T-cell (primary cell): ENCODE measurements at places on chromosomes 6 and 20.

DNA sequence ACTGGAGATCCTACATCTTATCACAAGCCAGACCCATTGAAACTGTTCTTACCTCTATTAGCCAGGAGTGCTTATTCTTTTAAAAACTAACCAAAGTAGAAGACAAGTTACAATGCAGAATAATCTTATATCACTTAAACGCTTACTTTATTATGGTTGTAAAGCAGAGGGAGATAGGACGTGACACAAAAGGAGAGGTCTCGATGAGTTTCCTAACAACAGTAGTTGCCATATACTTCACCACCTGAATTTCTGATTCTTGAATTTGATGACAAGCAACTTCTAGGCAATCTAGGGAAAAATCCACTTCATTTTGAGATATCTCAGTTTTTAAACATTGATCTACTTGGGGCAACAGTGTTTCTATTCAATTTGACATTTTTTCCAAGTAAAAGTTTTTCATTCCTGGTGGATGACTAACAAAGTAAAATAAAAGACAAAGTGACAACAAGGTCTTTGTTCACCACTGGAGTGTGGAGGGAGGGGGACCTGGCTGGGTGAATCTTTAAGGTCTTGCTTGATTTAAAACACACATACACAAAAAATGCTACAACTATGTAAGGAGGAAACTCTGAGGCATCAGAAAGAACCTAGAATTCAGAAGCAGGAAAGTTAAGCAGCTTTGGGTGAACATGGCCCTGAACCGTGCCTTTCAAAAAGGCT, 110.9 kb downstream of the SMLR1 start:
- H3K4me3 ChIP-seq: no peak overlapping the region
- H3K4me1 ChIP-seq: no peaks in the 10 kb centered on the region
- DNase-seq: no peak
- H3K36me3 ChIP-seq: no peaks in the 10 kb centered on the region
- H3K27me3 ChIP-seq: no peaks in the 10 kb centered on the region

DNA sequence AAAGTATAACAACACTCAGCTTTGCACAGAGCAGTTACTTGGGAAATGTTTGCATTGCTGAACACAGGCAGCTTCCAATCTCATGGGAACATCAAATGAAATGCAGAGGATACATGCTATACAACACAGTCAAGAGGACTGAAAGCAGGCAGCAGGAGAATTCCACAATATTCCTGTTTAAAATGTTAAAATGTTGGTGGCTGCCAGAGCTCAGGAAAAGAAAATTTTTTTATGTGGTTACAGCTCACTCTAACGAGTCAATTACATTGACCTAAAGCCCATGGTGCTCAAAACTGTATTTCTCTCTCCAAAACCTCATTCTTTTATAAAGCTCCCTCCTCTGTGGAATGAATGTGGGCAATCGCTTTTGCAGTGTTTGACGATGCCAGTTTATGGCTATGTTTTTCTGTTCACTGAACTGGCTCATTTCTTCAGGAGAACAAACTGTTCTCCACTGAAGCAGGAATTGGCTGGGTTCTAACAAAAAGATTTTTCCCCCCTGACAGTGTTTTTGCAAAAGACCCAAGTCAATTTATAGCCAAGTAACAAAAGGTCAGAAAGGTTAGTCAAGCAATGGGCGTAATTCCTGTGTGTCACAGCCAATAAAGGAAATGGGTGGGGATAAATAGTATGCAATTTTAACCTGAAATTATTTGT, 69.0 kb downstream of the ZHX3 start:
- H3K36me3 ChIP-seq: no peaks in the 10 kb centered on the region
- no peaks in the 10 kb centered on the region for H3K4me1 ChIP-seq
- DNase-seq: no peak
- H3K27me3 ChIP-seq: no peaks in the 10 kb centered on the region
- no peak overlapping the region for H3K27ac ChIP-seq
- no peak overlapping the region for H3K4me3 ChIP-seq

DNA sequence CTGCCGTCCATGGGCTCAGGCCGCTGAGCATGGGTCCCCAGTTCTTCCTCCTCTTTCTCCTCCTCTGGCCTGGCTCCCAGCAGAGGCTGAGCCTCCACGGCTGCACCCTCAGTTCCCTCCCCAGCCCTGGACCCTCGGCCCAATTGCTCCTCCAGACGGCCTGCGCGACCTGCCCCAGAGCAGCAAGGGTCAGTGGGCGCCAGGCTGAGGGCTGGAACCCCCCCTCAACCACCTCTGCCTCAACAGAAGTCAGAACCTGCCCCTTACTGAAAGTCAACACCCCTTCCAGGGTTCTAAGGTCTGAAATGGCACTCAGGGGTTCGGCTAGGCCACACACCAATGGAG, 15.9 kb upstream of the SPAG4 start:
- H3K4me1 ChIP-seq: peaks cover 19% of the 10 kb centered on the region
- H3K27ac ChIP-seq: no peak overlapping the region
- DNase-seq: no peak
- H3K36me3 ChIP-seq: no peaks in the 10 kb centered on the region
- no peak overlapping the region for H3K4me3 ChIP-seq
- H3K27me3 ChIP-seq: peaks cover 50% of the 10 kb centered on the region

DNA sequence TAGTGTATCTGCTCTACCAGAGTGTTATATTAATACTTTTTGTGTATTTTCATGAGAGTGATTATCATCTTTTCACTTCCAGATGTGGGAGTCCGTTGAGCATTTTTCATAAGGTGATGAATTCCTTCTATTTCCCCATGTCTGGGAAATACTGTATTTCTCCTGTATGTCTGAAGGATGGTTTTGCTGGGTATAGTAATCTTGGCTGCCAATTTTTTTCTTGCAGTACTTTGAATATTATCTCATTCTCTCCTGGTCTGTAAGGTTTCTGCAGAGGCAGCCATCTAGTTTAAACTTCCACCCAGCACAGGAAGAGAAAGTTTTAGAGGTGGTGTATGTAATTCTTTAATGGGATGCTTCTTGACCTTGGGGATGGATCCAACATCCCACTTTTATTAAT, 15.4 kb upstream of the DYNLRB1 start:
- no peak overlapping the region for H3K27ac ChIP-seq
- no peaks in the 10 kb centered on the region for H3K27me3 ChIP-seq
- H3K4me3 ChIP-seq: no peak overlapping the region
- H3K36me3 ChIP-seq: peaks cover 34% of the 10 kb centered on the region

- DNase-seq: no peak
- no peaks in the 10 kb centered on the region for H3K27me3 ChIP-seq
- H3K27ac ChIP-seq: no peak overlapping the region
- no peak overlapping the region for H3K4me3 ChIP-seq
- H3K36me3 ChIP-seq: no peaks in the 10 kb centered on the region
These were observed 199.0 kb downstream of the RNF144B start for GRCh38 chr6:18586133-18586532.

DNA sequence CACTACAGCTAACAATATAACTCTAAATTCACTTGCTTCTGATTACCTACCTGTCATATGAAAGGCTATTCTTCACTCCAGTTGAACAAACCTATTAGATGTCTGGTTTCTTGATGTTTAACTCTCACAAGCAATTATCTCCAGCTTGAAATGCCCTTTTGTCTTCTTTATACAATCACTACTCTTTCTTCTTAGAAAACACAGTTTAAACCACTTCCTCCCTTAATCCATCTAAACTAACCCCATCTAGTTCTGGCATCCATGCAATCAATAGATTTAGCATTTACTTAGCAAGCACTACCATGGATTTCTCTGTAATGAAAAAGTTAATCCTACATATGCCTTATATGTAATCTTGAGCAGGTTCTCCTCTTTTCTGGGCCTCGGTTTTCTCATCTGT, 127.3 kb downstream of the ATXN1 start:
- H3K4me1 ChIP-seq: no peaks in the 10 kb centered on the region
- H3K27ac ChIP-seq: no peak overlapping the region
- no peak for DNase-seq
- no peaks in the 10 kb centered on the region for H3K27me3 ChIP-seq
- H3K36me3 ChIP-seq: no peaks in the 10 kb centered on the region

GRCh38 chr20:45456632-45457031, 12.9 kb upstream of the WFDC2 start:
- no peak overlapping the region for H3K27ac ChIP-seq
- no peaks in the 10 kb centered on the region for H3K27me3 ChIP-seq
- H3K36me3 ChIP-seq: no peaks in the 10 kb centered on the region

- H3K36me3 ChIP-seq: peaks cover 91% of the 10 kb centered on the region
- DNase-seq: no peak
- H3K4me3 ChIP-seq: no peak overlapping the region
These were observed 33.4 kb upstream of the SLC22A1 start for GRCh38 chr6:160088069-160088783.

DNA sequence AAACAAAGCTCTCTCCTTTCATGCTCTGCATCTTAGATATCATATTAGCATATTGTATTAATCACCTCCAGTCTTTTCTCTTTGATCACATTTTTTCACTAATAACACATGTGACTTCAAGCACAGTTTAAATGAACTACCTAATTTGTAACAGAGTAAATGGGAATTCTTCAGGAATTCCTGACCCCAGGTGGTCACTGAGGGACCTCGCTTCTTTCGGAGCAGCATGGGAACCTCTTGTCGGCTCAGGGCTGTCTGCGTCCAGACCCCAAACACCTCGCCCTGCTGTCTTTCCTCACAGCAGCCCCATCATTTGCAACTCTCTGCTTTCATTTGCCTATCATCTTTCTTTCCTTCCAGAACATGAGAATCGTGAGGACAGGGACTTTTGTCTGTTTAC, 103.5 kb downstream of the DACT2 start:
- no peak overlapping the region for H3K4me3 ChIP-seq
- DNase-seq: no peak
- no peaks in the 10 kb centered on the region for H3K4me1 ChIP-seq
- no peaks in the 10 kb centered on the region for H3K36me3 ChIP-seq

DNA sequence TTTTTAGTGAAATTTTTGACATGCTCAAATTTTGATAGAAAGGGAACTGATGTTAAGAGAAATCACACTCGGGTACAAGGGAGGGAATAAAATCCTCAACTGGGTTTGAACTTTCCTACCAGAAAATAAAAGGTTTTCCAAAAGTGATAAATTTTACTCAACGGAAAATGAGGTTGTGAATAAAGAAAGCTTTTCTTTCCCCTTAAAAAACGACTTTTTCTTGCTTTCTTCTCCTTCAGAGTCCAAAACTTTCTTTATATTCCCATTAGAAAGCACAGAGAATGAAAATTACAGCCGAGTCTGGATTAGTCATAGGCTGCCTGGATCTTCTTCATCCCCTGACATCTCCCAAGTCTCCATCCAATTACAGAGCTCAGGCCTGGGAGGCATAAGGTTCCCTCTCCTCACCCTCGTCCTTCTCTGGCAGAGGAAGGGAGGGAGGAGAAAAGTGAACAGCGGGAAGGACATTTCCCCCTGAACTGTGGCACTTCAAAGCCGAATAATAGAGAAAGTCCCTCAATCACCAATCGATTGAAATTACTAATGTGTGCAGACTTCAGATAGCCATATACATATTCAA, 28.1 kb upstream of the QKI start:
- peaks cover 28% of the 10 kb centered on the region for H3K27me3 ChIP-seq
- no peak for DNase-seq
- no peaks in the 10 kb centered on the region for H3K36me3 ChIP-seq
- no peak overlapping the region for H3K4me3 ChIP-seq
- H3K27ac ChIP-seq: no peak overlapping the region

GRCh38 chr6:102488729-102489128, 1095.2 kb downstream of the GRIK2 start:
- no peak for DNase-seq
- H3K27me3 ChIP-seq: no peaks in the 10 kb centered on the region
- H3K4me1 ChIP-seq: no peaks in the 10 kb centered on the region
- no peak overlapping the region for H3K27ac ChIP-seq
- H3K4me3 ChIP-seq: no peak overlapping the region
- no peaks in the 10 kb centered on the region for H3K36me3 ChIP-seq

DNA sequence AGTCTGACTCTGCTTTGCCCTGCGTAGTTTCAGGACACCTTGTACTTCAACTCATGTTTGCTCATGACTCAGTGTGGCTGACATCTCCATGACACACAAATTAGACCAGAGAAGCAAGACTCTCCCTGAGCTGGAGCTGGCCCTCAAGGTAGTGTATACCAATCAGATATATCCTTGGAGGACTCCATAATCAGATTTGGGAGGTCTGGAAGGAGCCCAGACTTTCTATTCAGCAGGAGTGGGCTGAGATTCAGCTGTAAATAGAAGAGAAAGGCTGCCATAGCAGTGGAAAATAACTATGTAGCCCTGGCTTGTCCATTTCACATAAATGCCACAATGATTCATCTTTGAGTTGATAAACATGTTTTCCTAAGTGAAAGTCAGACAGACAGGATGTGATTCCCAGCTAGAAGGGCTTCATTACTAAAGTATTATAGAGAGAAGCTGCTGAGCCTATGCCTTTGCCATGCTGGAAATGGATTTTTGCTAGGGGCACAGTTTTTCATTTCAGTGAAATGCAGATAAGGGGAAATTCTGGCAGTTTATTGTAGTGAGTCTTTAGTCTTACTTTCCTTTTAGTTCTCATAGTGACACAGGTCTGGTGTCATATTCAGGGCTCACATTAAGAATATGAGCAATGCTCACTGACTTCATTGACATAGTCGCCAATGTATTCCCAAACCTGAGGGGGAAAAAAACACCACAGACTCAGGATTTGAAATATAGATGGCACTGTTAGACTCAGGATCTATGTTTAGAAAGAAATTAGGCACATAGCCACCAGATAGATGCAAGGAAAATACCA, 95.3 kb downstream of the CLVS2 start:
- H3K4me1 ChIP-seq: no peaks in the 10 kb centered on the region
- H3K27me3 ChIP-seq: no peaks in the 10 kb centered on the region
- DNase-seq: no peak
- no peaks in the 10 kb centered on the region for H3K36me3 ChIP-seq
- no peak overlapping the region for H3K4me3 ChIP-seq

GRCh38 chr6:32116674-32117073, 7.5 kb upstream of the TNXB start:
- H3K36me3 ChIP-seq: peaks cover 63% of the 10 kb centered on the region
- no peak for DNase-seq
- no peak overlapping the region for H3K4me3 ChIP-seq
- no peaks in the 10 kb centered on the region for H3K27me3 ChIP-seq

- no peak overlapping the region for H3K4me3 ChIP-seq
- no peaks in the 10 kb centered on the region for H3K36me3 ChIP-seq
- peaks cover 5% of the 10 kb centered on the region for H3K27me3 ChIP-seq
- no peak overlapping the region for H3K27ac ChIP-seq
- no peak for DNase-seq
These were observed 20.6 kb upstream of the ZBTB24 start for GRCh38 chr6:109503327-109504224.

- peak; percentile 82 for DNase-seq
- H3K27ac ChIP-seq: peak within 1 kb of the TSS; percentile 74
- H3K4me3 ChIP-seq: peak within 1 kb of the TSS; percentile 75
- no peaks in the 10 kb centered on the region for H3K36me3 ChIP-seq
- H3K4me1 ChIP-seq: peaks cover 52% of the 10 kb centered on the region
These were observed at the start of gene MICB for GRCh38 chr6:31497531-31498476. Gene MICB, plus strand, starts transcription at chr6:31498145. Its CDS starts 49 bp downstream, at chr6:31498194.

GRCh38 chr6:42336431-42336830, 115.3 kb downstream of the TRERF1 start:
- H3K4me1 ChIP-seq: peaks cover 21% of the 10 kb centered on the region
- no peak overlapping the region for H3K4me3 ChIP-seq
- H3K27ac ChIP-seq: no peak overlapping the region
- no peak for DNase-seq
